Activated CD4-positive, CD25-positive, alpha-beta regulatory T cell (primary cell): ENCODE measurements at places on chromosomes 11 and 22.

DNA sequence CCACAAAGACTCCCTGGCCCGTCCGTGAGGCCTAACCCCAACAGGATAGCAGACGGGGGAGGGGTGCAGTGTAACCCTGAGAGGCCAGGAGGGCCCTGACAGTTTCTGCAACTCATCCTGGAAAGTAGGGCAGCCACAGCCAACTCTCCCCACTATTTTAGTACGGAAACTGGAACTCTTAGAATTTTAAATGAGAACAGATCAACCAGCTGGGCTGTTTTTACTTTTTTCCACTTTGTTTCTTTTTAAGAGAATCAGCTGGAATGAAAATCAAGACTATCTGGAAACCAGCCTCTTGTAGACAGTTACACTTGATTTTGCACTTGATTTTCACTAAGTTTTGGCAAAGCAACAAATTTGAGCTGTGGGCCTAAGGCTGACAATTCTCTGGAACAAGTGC lies 42.7 kb upstream of the NRIP3 start:
- DNase-seq: no peak

DNA sequence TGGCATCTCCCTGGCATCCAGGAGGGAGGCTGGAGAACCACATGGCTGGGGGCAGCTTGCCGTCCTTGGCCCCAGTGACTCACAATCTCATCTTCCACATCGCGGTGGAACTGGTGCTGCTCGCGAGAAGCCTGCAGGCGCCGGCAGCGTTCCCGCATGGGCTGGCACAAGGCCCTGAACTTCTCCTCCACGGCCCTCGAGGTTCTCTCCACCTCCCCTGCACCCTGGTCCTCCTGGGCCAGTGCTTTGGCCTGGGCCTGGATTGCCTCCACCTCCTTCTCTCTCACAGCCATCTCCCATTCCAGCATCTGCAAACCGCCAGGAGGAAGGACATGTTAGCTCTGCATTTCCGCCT lies 16.3 kb upstream of the RBM4B start:
- DNase-seq: no peak

DNA sequence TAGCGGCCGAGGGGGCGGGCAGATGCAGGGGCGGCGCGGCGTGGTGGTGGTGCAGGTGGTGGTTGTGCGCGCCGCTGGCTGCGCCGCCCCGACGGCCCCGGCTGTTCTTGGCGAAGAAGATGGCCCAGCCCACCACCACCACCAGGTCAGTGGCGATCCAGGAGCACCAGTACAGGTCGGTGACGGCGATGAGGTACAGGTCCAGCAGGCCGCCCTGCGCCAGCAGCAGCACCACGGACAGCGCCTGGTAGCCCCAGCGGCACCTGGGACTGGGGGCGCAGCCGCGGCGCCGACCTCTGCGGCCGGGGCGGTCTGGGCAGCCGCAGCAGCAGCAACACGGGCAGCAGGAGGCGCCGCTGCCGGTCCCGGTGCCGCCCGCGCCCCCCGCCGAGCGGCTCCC lies 879 bp downstream of the TMEM121B start:
- DNase-seq: no peak

- DNase-seq: no peak
These were observed 31.0 kb upstream of the HSD17B12 start for GRCh38 chr11:43649501-43649900.

GRCh38 chr22:25494774-25495173 lies 69.7 kb upstream of the GRK3 start:
- no peak for DNase-seq

DNA sequence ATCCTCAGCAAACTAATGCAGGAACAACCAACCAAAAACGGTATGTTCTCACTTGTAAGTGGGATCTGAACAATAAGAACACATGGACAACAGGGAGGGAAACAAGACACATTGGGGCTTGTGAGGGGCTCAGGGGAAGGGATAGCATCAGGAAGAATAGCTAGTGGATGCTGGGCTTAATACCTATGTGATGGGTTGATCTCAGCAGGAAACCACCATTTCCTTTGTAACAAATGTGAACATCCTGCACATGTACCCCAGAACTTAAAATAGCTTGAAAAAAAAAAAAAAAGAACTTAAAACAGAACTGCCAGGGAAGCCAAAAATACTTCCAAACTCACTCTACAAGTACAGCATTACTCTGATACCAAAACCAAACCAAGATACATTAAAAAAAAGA lies 33.8 kb downstream of the CASP4 start:
- no peak for DNase-seq

DNA sequence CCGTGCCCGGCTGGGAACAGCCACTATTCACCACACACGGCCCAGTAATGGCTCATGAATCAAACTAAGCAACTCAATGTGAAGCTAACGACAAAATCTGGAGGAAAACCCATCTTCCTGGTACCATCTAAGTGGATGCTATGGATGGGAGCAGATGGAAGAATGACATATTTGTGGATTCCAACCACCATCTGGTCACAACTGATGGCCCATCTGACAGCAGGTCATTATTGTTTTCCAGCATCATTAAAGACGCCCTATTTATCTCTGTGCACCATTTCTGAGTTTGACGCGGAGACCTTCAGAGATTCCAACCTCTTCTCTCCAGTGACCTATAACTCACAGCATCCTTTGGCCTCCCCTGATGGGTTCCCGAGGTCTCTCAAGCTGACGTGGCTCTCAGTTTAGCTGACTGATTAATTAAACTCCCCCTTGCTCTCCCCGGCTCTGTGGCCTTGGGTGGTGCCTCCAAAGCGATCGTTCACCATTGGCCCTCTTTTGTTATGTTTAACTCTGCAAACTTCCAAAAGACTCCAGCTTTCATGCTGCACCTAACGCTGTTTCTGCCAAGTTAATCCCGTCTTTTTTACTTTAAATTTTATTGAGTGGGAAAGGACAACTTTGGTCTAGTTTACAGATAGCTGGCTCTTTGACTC lies 1514.4 kb downstream of the BRD1 start:
- no peak for DNase-seq

- DNase-seq: no peak
These were observed 1068.8 kb downstream of the DLG2 start for GRCh38 chr11:84558085-84558905.

DNA sequence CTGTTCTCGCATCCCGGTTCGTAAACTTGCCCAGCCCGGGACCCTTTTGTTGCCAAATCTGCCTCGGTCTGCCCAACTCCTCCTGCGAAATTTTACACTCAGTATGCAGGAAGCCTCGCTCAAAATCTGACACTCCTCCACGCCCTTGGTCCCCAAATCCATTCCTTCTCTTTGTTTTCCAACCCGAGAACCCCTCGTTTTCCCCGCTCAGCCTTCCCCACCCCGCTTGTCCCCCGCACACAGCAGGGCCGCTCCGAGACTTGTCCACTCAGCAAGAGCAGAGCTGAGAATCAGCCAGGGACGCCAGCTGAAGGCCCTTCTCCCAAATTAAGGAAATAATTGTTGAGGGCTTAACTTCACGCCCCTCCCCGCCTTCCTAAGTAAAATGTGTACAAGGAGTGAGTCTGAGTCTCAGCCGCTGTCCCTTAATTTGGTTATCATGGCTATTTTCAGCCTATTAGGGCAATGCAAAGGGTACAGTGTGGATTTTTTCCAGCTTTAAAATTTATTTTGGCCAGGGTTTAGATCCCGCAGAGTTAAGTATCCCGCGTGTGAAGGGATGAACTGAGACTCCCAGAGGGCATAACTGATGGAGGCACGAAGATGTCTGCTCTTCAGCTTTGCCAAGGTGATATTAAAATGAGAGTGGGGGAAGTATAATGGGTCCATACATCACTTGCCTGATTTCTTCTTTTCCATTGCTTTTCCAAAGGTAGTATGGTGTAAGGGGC lies 581 bp upstream of the FBXO3 start:
- no peak for DNase-seq

GRCh38 chr22:48323746-48324145 lies 1503.9 kb downstream of the BRD1 start:
- no peak for DNase-seq

- DNase-seq: no peak
These were observed 22.3 kb downstream of the ARHGAP42 start for GRCh38 chr11:100709233-100709957.

GRCh38 chr11:112903340-112903739 lies 57.9 kb upstream of the NCAM1 start:
- DNase-seq: no peak

GRCh38 chr11:46658259-46658658 lies 40.9 kb downstream of the ATG13 start:
- no peak for DNase-seq

DNA sequence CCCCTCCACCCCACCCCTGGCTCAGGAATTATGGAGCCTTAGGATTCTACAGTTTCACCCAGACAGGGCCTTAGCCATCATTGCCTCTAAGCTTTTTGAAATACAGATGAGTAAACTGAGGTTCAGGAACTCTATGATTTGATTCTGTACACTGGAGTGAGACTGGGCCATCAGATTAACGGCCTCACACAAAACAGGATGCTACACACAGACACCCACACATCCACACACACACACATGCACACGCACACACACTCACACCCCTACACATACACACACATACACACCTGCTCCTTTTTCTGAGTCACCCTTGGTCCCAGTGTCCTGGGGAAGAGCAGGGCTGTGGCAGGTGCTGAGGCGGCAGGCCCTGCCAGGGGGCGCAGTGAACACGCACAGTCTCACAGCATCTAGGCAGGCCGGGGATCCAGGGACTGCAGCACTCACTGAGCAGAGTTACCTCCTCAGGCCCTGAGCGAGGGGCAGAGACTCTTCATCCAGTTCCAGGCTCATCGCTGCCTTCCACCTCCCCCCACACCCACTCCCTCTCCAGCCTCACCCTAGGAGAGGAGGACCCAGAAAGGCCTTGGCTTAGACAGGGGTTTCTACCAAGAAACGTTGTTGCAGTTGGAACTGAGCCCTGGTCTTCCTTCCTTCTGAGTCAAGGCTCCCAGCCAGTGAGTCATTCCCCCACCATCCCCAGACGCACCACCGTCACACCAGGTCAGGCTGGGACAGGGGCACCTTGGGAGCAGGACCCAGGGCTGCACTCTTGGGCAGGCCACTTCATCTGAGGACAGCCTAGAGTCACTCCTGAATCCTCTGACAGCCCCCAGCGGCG lies 89.8 kb upstream of the PARVA start:
- DNase-seq: no peak

DNA sequence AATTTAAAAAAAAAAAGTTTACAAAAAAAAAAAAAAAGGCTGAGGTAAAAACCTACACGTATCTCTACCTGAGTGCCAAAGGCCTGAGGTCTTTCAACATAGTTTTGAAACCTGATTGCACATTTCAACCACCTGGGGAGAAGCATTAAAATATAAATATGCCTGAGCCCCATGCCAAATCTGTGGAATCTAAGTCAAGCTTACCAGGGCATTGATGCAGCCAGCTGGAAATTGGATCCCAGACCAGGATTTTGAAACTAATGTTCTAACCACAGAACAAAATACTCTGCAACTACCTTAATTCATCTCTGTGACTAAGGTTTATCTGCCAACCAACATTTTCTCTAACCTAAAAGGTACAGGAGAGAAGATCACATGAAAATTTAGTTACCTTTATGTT lies 38.8 kb upstream of the CHRNA10 start:
- no peak for DNase-seq

DNA sequence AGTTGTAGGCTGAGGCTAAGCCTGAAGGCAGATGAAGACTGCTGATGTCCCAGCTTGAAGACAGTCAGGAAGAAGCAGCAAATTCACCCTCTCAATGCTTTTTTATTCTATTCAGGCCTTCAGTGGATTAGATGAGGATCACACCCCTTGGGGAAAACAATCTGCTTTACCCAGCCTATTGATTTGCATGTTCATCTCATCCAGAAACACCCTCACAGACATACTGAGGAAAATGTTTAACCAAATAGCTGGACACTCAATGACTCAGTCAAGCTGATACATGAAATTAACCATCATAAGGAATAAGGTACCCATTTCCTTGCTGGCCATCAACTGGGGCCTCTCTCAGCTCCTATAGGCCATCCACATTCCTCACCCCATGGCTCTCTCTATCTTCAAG lies 549.9 kb upstream of the CCDC90B start:
- no peak for DNase-seq

DNA sequence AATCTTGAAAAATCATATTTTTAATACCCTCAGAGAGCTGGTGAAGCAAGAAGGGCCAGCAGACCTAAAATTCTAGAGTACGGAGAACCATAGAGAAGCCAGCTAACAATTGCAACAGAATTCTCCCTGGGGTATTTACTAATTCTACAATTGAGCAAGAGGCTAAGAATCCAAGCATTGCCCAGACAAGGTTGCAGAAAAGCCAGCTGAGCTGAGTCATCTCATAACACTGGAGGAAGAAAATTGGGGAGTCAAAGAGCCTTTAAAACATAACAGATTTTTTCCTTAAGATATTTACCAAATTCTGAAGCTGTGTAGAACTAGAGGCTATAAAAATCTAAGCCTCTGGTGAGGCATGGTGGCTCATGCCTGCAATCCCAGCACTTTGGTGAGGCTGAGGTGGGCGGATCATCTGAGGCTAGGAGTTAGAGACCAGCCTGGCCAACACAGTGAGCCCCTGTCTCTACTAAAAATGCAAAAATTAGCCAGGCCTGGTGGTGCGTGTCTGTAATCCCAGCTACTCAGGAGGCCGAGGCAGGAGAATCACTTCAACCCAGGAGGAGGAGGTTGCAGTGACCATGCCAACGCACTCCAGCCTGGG lies 13.6 kb upstream of the TMEM216 start:
- DNase-seq: no peak

DNA sequence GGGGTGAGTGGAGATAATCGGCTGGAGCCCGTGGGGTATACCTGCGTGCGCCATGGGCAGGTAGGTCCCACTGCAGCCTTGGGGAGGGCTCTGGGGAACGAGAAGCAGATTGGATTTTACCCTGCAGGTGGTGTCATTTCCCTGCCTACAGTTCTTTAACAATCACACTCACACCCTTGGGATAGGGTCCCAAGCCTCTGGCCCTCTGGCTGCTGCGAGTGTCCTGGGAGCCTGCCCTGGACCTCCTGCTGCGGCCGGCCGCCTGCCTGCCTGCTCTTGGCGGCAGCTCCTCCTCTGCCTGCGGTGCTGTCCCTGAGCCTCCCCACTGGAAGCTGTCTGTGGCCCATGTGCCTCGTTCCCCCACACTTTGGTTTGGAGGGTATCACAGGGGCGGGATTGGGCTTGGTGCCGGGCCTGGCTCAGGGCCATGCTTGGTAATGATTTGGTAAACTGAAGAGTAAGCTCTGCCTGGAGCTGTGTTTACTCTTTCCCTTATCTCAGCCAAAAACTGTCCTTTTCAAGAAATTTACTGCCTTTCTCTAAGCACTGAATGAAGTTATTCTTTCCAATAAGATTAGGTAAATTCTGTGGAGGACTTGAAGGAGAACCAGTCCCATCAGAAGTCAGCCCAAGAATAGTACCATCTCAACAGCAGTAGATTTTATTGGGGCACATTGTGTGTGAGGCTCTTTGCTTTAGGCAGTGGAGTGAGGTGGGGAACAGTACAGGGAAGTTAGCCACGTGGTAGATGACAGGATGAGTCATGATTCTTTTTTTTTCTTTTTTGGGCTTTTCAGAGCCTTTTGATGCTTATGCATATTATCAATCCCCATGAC lies 53.7 kb downstream of the TBC1D22A start:
- no peak for DNase-seq

GRCh38 chr11:32164836-32165235 lies 74.0 kb downstream of the RCN1 start:
- DNase-seq: no peak
